ENCODE measurements at places on chromosomes 6 and 20.

GRCh38 chr20:21529863-21530262 is 16.0 kb upstream of the NKX2-2 start:
- peak; percentile 47 for DNase-seq

GRCh38 chr20:64247307-64247618 is 8.3 kb upstream of the PCMTD2 start:
- DNase-seq, result no peak

- DNase-seq, result peak; percentile 82
Observed at GRCh38 chr20:57092112-57092899, 174.1 kb downstream of the BMP7 start.

GRCh38 chr6:156955494-156956183 is 178.5 kb downstream of the ARID1B start:
- DNase-seq, result no peak

- no peak for DNase-seq
Observed at GRCh38 chr6:42013134-42013516, 37.2 kb upstream of the TAF8 start.

- DNase-seq, result no peak
Observed at GRCh38 chr6:15989397-15989796, 139.5 kb upstream of the MYLIP start.

- DNase-seq, result no peak
Observed at GRCh38 chr20:61447952-61448351, 195.9 kb downstream of the CDH4 start.

DNA sequence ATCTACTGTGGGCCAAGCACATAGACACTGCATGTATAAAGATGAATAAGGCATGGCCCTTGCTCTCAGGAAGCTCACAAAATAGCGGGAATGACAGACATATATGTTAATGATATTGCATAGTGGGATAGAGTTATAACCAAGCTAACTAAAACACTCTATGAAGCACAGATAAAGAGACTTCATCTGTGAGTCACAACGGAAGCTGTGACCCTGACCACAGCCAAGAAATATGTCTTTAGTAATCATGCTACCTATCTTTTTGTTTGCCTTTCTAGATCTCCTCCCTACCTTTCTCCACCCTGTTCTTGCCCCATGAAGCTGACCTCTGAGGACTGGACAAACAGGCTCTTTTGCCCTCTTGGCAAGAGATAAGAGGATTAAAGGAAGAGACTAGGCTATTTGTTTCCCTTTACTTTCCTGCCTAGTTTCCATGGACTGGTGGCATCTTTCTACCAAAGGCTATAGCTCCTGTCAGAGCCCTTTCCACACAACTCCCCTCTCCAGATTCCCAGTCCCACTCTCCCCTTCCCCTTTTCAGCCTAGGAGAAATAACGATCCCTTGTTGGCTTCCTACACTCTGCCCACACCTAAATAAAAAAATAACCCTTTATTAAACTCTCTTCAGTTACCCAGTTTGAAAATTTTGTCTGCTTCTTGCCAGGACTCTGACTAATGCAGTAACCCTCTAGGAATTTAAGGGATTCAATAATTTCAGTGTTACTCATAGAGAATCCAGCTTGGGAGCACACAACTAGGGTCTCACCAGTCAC is 504.9 kb upstream of the MARCKS start:
- DNase-seq, result no peak

GRCh38 chr6:159151266-159151855 is 17.8 kb upstream of the FNDC1 start:
- peak; percentile 18 for DNase-seq

DNA sequence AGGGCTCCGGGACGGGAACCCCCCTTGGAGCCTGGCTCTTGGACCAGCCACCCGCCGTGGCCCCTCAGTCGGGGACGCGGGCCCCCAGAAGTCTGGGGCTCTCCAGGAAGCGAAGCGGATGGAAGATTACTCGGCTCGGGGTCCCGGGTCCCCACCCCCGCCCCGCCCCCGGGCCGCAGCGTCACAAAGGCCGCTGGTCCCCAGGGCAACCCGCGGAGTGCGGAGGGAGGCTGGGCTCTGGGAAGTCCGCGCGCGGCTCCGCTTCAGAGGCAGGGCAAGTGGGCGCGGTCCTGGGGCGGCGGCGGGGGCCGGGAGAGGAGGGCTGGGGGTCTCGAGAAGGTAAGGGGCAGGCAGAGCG is at the start of gene FNDC11:
Gene FNDC11, plus strand, starts transcription at position 227 of the 358 bp plus-strand sequence. CDS start 1,505 bp downstream, outside the sequence.
- no peak for DNase-seq

DNA sequence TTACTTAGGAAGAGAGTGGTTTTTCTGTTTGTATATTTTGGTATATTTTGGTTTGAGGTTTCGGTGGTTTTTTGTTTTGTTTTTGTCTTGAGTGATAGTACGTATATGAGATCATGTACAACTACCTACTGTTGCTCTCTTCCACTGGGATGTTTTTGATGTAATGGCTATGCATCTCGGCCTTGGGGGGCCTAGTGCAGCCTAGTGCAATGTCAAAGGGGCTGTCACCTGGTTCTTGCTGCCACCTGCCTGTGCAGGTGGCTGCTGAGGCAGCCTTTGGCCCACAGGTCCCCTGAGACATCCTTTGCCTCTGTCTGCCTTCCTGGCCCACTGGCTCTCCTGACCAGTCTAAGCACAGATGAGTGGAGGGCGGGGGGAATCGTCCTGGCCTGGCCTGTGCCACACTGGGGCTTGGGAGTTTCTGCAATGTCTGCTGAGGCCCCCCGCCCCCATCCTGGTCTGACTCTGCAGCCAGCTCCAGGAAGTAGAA is 546.6 kb downstream of the CD83 start:
- DNase-seq, result no peak

DNA sequence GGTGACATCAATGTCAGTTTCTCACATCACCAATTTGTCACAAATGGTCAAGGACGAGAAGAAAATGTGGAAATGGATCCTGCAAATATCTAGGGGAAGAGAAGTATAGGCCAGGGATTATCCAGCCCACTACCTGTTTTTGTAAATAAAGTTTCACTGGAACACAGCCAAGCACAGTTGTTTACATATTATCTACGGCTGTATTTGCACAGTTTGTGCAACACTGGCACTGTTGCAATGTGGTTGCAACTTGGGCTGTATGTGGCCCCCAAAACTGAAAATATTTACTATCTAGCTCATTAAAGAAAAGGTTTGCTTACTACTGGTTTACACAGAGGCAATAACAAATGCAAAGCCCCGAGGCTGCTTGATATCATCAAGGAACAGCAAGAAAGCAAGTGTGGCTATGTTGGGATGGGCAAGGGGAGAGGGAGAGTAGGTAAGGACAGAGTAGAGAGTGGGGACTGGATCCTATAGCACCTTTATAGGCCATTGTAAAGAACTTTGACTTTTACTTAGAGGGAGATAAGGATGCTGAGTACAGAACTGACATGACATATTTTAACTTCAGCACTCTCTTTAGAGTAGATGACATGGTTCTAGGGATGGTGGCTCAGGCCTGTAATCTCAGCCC is 11.8 kb upstream of the STXBP5 start:
- DNase-seq, result no peak

- DNase-seq, result no peak
Observed at GRCh38 chr20:58986968-58987517, 6.0 kb downstream of the NELFCD start.

DNA sequence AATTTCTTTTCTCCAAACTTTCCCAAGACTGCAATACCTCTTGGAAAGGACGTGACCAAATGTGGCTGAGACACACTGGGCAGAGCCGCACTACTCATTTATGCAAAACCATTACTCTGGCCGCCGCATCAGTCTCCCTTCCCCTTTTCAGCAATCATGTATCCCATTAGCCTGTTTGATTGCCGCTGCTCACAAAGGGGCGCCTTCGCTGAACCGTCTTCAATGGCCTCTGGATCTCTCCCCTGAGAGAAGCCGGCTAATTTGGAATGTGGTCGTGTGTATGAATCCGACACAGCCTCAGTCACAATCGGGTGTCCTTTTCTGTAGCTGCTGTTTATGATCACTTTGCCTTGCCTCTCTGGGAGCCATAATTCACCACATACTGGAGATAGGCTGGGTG is 361.1 kb downstream of the ZFAND3 start:
- no peak for DNase-seq

GRCh38 chr20:4962241-4962855 is 39.0 kb downstream of the SLC23A2 start:
- no peak for DNase-seq

DNA sequence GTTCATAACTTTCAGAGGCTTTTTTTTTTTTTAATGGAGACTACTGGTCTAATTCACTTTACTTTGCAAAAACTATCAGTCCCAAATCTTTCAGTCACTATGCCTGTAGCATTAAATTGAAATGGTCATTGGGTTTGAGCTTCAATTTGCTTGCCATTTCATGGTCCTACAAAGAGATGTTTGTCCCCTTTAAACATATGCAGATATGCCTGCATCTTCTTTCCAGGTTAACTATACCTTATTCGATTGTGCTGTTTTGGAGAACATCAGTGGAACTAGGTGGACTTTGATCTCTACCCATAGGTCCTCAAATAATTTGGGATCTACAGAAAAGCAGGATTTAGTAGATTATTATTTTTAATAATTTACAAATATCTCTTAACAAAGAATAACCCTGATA is 4.6 kb downstream of the POU3F2 start:
- peak; percentile 21 for DNase-seq

DNA sequence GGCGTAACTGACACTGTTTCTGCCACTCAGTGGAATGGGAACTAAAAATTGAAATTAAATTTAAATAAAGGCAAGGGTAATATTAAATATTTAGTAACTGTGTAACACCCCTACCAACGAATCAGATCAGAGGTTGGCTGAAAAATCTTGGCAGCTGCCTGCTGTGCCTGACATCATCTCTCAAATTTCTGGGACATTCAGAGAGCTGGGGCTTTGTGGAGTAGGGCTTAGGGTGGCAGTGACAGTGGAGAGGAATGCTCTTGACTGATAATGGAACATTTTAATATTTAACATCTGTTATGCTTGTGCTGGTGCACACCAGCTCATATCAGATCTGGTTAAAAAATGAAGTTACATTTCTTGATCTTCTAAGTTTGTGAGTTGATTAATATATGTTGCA is 62.2 kb downstream of the RFPL4B start:
- no peak for DNase-seq

DNA sequence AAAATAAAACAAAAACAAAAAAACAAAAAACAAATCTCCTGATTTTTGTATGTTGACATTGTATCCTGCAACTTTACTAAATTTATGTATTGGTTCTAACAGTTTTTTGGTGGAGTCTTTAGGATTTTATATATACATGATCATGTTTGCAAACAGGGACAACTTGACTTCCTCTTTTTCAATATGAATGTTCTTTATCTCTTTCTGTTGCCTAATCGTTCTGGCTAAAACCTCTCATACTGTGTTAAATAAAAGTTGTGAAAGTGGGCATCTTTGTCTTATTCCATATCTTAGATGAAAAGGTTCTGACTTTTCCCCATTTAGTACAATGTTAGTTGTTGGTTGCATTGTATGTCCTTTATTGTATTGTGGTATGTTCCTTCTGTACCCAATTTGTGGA is 261.7 kb upstream of the NOX3 start:
- DNase-seq, result no peak

DNA sequence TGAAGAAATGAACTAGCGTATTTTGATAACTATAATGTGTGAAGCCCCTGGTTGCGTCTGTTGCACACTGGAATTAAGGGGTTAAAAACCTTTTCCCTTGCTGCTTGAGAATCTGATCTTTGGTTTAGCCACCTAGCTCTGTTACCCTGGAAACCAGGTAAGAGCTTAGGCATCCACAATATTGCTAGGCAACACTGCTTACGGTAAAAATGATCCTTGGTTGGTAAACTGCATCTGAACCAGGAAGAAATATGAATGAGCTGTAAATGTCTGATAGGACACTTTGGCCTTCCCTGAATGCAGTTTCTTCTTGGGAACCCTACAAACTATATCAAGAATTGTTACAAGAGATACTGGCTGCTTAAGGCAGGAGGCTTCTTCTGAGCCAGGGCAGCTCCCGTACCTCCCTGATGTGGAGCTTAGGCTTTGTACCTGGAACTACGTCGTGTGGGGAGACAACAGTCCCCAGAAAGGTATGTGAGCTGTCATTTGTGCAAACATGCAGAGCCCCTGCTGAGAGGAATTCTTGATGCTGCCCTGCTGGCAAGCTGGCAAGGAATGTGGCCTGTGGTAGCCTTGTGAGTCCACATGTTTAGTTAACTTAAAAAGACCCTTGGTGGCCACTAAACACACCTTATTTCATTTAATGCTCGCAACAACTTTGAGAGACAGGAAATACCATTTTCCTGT is 18.4 kb downstream of the UBE3D start:
- DNase-seq, result no peak

DNA sequence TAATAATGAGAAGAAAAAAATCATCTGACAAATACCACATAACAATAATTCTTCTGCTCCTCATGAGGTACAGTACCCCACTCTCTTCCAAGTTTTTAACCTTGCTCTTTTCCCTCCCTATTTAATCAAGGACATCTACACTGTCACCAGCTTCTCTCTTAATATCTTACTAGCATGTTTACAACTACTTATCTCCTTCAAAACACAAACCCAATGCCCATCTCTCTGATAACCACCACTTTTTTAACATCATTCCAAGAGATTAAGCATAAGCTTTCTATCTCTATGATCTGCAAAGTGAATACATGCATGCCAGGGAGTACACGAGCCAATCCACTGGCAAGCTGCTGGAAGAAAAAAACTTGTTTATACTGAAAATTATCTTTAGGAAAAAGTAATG is 10.3 kb downstream of the CEP85L start:
- DNase-seq, result no peak

DNA sequence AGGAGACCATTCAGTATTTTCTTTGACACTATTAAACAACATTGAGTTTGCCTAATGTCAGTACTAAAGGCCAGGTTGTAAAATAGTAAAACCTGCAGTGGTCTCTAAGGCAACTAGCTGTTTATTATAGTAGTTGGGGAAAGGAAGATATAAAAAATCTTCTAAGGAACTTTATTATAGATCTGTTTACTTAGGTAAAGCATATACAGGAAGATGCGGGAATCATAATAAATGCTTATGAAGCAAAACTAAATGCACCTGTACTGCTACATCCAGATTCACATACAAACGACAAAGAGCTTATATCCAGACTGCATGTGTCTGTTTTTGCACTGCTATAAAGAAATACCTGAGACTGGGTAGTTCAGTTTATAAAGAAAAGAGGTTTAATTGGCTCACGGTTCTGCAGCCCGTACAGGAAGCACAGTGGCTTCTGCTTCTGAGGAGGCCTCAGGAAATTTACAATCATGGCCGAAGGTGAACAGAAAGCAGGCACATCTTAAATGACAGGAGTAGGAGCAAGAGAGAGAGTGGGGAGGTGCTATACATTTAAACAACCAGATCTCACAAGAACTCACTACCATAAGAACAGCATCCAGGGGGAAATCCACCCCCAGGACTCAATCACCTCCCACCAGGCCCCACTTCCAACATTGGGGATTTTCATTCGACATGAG is 8.7 kb upstream of the TRIM39 start:
- DNase-seq, result no peak

All from globus pallidus (tissue), 1 donor.